ENCODE measurements at places on chromosomes 1 and 21.

DNA sequence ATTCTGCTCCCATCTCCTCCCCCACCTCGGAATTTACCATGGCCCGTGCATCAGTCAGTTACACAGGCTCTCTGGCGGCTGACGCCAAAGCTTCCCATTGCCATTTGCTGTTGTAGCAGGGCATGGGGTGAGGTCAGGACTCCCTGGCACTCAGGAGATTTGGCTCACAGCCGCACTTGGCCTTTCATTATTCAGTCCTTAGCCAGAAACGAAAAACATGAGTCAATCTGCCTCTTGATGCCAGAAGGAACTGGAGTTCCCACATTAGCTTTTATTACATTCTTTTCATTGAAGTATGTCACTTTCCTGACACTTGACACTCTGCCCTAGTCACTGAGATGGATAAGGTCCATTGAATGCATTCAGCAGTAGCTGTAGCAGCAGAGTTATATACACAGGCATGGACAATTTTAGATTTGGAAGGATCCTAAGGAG is 260.6 kb downstream of the CACNA1E start:
- peak; percentile 24 for DNase-seq

- DNase-seq, result no peak
Observed at GRCh38 chr1:77238462-77238861, 19.2 kb upstream of the PIGK start.

DNA sequence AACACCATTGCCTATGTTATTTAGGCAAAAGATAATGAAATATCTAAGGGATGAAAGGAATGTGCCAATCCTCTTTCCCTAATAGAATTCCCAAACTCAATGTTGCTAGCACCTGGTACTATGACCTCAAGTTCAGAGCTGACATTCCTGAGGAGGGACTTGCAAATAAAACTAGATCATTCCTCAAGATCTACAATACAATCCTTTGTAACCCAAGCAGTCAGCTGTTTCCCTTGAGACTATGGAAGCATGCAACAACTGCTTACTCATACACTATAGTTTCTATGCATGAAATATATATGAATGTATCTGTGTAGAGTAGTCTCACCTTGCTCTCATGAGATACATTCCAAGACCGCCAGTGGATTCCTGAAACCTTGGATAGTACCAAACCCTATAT is 65.0 kb downstream of the ABL2 start:
- no peak for DNase-seq

DNA sequence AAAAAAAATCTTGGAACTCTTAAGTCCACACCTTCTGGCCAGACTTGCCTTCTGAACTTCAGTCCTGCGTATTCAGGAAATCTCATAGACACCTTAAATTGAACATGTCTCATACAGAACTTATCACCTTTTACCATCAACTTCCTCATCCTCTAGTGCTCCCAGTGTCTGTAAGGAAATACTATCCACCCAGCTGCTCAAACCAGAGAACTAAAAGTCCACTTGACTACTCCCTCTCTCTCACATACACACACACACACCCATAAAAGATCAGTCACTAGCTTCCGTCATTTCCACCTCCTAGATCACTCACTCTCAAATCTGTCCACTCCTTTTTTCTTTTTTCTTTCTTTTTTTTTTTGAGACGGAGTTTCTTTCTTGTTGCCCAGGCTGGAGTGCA is 10.9 kb upstream of the CAP1 start:
- no peak for DNase-seq

- no peak for DNase-seq
Observed at GRCh38 chr1:92795166-92795565, 10.3 kb upstream of the EVI5 start.

- no peak for DNase-seq
Observed at GRCh38 chr1:32321712-32322291, 14.2 kb downstream of the MARCKSL1 start.

DNA sequence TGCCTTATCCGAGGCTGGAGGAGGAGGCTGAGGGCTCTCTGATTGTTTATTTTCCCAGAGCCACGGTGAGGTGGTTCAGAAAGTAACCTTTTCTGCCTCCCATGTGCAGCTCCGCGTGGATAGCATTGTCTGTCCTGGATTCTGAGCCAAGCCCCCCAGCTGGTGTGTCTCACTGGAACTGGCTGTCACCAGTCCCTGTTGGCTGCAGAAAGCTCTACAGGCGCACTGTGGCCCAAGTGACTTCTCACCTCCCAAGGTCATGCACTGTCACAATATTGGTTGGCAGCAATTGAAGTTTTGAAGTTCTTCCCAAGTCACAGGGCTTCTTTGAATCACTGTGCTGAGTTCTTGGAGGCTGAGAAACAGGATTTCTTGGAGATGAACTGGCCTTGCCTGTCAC is 8.2 kb downstream of the BMP8A start:
- no peak for DNase-seq

DNA sequence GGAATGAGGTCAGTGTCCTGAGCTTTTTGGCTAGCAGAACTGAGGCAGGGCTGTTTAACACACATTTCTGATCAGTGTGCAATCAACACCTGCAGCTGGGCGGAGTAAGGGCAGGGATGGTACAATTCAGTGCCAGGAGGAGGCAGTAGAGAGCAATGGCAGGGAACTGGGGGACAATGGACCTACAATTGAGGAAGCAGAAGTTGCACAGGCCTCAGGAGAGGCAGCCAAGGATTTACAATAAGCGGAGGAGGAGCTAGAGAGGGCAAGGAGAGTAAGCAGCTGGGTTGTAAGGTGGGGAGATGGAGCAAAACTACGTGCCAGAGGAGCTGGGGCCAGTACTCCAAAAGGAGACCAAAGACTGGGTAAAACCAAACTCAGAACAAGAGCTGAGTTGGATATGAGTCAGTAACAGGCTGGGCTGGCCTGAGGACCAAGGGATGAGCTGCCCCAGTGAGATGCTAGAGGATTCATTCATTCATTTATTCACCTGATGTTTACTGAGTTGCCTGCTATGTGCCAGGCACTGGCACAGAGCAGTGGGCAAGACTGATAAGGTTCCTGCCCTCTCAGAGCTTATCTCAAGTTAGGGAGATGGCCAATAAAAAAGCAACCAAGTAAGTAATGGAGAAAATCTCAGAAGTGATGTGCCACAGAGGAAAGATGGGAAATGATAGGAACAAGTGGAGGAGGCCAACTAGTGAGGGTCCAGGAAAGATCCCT is 10.4 kb upstream of the GALE start:
- DNase-seq, result peak; percentile 15

- DNase-seq, result no peak
Observed at GRCh38 chr21:14531757-14532316, 14.3 kb downstream of the SAMSN1 start.

GRCh38 chr1:9233241-9233941 is 1.2 kb upstream of the H6PD start:
- DNase-seq, result peak; percentile 20

- DNase-seq, result no peak
Observed at GRCh38 chr1:11979028-11979850, 1.0 kb upstream of the MFN2 start.

DNA sequence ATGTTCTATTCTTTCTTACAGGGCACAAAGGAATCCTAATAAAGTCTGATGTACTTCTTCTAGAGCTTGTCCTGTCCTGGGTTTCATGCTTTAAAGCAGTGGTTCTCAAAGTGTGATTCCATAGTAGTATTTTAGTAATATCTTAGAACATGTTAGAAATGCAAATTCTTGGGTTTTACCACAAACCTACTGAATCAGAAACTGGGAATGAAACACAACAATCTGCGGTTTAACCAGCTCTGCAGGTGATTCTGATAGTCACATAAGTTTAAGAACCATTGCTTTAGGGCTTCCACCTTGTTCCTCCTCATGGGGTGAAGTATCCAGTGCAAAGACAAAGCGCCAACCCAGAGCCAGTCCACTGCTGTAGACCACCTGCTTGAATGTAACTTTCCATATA is 41.1 kb downstream of the NGF start:
- no peak for DNase-seq

DNA sequence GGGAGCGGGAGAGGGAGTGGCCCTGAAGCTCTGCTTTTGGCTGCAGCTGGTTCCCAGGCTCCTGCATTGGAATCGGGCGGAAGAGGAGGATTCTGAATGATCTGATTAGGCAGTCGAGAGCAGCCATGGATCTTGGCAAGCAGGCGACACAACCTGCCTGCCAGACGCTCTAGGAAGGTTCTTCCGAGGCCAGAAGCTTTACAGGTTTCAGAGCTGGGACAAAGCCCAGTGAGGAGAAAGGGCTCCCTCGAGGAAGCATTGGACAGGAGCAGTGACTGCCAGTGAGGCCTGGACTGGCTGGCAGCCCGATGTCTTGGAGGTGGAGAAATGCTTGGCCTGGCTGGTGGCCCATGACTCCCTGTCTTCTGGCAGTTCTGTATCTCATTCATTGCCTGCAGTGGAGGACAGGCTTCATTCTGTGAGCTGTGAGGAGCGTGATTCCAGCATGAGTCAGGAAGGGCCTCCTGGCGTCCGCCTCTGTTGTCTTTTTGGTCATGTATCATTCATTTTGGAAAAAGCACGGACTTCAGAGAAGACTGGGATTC is 132.7 kb upstream of the IPO9 start:
- peak; percentile 91 for DNase-seq

- DNase-seq, result no peak
Observed at GRCh38 chr1:195278644-195279043, 1329.6 kb downstream of the KCNT2 start.

DNA sequence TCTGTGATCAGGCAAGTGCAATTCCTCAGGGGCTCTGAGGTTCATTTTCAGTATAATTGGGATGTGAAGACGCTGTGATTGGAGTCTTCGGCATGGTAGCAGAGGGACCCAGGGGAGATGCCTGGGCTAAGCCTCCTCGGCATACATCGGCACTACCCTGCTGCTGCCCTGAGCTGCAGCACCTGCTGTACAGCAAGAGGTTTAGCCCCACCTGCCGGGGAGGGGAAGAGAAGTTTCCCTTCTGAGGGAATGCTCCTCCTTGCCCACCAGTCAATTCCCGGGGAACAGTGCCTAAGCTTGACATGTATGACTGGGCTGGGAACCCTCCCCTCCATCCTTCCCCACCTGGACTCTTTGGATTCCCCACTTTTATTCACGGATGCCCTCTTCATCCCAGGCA is 24.9 kb downstream of the CNIH3 start:
- no peak for DNase-seq

- DNase-seq, result no peak
Observed at GRCh38 chr1:15187175-15188129, 33.9 kb downstream of the TMEM51 start.

- DNase-seq, result no peak
Observed at GRCh38 chr1:2595812-2596529, 9.4 kb downstream of the PRXL2B start.

DNA sequence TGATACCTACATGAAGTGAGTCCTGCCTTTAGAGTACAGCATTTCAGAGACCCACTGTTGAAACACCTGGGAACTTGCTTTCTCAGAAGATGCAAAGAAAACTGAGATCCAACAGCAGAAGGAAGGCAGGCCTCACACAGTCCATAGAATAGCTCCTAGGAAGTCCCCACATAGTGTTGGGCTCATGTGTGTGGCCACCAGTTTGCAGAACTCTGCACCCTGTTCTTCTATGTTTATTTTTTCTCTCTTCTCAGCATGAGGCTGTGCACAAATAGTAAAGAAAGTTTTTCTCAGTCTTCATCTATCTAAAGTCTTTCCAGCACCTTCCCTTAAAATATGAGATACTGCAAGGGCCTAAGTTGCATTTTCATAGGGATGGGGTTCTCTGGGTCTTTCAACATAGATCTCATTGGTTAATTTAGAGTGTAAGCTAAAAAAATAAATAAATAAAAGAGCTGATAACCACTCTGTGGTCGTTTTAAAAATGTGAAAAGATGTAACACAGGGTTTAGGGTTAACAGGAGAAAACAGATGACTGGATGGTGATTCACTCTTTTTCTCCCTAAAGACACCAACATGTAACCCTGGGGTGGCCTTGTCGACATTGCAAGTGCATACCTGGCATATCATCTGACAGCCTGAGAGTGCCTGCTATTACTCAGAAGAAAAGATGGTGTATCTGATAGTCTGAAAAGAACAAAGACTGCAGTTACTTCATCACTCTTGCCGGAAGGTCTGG is 94.6 kb downstream of the ZC3H11B start:
- no peak for DNase-seq

DNA sequence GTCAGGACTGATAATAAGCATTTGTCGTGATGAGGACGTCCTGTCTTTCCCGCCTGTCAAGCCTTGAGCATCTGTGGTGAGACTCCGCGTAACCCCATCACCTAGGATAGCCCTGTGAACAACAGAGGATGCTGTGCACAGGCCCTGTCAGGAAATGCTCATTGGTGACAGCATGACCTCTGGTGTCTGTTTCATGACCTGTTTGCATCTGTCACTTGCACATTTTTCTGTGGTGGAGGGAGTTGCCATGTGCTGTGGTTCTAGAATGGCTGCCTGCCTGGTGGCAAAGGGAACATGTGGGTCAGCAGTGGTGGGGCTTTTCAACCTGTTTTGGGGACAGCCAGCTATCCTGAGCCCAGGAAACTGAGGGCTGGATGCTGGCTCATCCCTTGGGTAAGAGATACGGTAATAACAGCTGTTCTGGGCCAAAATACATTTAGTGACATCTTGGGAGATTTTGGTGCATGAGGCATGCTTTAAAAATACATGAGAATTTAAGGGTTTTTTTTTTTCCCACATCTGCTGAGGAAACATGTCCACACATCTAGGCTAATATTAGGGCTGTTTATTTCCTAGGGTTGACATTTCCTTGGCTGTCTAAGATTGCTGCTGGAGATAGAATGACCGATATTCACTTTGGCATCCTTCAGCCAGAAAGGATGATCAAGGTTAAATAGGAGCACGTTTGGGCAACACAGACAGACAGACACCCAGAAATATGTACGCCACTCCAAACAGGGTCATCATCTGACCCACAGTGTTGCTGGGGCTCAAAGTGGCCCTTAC is 52.9 kb downstream of the KCNC4 start:
- no peak for DNase-seq

DNA sequence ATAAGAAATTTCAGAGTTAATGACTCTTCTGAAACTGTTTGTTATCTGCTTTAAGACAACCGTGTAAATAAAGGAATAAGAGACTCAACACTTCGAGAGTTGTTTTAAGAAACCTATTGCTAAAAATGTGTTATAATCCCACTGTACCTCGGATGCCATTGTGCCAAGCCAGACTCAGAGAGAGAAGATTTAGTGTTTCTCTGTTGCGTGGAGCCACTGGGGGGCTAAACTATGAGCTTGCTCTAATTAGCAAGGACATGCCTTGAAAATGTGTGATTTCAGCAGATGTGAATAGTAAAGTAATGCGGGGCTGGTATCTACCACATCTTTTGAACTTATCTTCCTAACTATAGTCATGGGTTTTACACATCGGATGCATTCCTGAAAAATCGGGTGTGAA is 56.2 kb upstream of the TARBP1 start:
- DNase-seq, result no peak

- peak; percentile 16 for DNase-seq
Observed at GRCh38 chr1:68231627-68232288, 565 bp downstream of the WLS start.

DNA sequence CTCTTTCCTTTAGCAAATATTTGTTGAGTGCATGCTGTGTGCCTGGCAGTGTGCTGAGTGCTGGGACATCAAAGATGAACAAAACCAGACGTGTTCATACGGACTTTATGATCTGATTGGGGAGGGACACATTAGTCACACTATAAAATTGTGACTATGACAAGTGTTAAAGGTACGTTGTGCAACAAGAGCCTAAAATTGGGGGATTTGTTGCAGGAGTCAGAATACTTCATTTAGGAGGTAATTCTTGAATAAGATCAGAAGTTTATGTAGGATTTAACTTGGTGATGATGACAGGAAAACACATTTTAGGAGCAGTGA is 29.6 kb downstream of the B3GALT2 start:
- no peak for DNase-seq

- no peak for DNase-seq
Observed at GRCh38 chr1:217881607-217882332, 250.6 kb downstream of the SPATA17 start.
